IPS DF 19.7 (cell line): ENCODE measurements at places on chromosomes 1 and 21.

DNA sequence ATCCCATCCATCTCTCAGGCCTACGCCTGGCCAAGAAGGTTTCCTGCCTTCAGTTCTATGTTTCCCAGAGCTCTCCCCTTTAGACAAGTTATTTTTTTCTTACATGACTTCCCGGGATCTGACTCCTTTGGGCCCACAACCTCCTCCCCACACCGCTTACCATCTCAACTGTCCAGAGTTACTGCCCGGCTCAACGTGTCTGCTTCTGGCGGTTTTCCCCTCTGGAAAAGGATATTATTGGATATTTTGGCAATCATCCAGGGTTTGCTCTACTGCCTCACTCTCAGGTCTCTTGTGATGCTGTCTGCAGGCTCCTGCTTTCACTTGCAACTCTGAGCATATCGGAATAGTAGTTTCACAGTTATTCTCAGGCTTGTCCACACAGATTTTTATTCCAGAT lies 318.2 kb upstream of the CAMK1G start:
- DNase-seq = no peak

DNA sequence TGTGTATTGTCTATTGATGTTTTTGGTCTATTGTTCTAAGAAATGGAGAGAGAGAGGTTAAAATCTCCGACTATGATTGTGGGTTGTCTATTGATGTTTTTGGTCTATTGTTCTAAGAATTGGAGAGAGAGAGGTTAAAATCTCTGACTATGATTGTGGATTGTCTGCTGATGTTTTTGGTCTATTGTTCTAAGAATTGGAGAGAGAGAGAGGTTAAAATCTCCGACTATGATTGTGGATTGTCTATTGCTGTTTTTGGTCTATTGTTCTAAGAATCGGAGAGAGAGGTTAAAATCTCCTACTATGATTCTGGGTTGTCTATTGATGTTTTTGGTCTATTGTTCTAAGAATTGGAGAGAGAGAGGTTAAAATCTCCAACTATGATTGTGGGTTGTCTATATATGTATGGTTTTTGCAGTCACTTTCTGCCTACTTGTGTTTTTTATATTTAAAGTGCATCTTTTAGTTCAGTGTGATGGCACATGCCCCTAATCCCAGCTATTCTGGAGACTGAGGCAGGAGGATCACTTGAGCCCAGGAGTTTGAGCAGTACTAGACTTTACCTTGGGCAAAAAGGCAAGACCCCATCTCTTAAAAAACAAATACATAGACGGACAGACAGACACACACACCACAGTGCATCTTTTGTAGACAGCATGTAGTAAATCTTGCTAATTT lies 16.2 kb downstream of the C1orf159 start:
- no peak for DNase-seq

DNA sequence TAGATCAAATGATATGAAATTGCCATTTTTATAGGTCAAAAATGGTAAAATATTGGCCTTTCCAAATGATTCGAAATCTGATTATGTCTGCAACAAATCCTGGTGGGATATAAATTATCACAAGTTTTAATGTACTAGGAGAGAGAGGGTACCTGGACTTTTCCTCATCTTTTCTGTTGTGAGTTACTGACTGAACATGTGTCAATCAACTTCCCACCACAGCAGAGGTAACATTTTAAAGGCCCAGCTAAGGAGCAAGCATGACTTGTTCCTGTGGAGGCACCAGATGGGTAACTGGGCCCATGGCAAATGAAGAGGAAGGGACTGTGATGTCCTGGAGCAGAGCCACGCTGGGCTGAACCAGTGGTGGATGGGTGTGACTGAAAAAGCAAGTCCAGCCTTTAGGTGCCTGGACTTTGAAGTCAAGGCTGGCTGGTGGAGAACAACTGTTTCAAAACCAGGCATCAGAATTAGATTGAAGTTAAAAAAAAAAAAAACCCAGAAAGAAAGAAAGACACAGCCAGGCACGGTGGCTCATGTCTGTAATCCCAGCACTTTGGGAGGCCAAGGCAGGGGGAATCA lies 6.6 kb downstream of the MR1 start:
- no peak for DNase-seq

DNA sequence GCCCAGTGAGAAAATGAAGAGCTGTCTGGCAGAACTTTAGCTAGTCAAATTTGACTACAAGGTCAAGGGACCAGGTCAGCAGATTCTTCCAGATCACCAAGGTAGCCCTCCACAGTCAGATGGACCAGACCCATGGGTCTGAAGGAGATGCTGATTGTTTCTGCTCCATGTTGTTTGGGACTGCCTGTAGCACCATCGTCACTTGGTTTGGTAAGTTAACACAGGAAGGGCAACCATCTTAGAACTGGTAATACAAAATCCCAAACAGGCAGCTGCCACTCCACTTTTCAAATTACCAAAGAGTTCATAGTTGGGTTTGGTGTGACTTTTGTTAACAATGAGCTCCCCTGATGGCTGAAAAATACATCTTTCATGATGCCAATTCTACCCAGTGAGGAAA lies 9.0 kb downstream of the ITPKB start:
- DNase-seq = no peak

DNA sequence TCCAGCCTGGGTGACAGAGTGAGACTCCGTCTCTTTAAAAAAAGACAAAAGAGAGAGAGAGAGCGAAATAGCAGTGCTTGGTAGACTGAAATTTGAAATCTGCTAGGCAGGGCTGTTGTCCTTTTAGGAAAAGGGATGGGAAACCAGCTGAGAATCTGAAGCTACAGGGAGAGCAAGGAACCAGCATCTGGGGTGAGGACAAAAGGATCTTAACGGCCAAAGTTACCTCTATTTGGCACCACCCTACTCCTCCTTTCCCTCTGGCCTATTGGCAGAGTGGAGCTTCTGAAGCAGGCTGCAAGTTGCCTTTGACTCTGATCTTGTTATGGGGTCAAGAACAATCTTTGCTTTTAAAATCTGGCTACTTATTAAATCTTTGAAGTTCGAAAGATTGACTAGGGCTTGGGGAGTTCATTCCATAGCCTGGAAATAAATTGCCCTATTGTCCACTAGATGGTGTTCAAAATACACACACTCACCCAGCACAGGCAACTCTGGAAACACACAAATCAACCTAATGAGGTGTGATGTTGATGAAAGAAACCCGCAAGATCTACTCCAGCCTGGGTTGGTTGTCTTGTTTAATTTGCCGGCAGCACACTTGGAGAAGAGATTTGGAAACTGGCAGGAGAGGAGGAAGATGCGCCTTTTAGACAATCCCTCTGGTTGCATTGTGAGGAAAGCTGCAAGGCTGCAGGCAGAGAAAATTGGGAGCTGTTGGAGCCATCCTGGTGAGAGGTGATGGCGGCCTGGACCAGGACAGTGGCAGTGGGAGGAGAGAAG lies 16.5 kb upstream of the PARP1 start:
- no peak for DNase-seq

DNA sequence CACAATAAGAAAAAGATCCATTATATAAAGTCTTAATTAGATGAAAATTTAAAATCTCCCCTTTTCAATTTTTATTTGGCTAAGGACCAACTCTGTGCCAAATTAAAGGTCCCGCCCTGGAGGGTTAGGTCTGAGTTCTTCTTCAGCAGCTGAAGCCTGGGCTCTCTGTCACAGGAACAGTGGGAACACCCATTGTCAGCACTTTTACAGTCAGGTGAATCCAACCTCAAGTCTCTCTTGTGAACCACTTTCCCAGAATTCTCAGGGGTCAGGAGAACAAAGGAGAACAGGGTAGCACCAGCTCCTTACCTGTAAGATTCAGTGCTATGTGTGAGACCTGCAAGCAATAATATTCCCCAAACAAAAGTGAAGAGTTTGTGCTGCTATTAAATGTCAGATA lies 25.1 kb upstream of the HJV start:
- no peak for DNase-seq

DNA sequence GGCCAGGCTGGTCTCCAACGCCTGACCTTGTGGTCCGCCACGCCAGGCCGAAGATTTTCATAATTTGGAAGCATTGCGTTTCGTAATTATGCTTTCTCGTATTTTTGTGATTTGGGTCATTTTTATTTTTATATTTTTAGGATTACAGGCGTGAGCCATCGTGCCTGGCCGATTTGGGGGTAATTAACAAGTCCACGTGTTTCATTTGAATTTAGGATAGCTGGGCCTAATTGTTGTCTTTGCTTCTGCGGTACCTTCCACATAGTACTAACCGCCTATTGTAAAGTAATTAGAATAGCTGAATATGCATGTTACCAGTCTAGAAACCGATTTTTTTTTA lies 1.0 kb downstream of the RCC1 start:
- no peak for DNase-seq

GRCh38 chr21:33234635-33235520 lies 5.1 kb downstream of the IFNAR2 start:
- DNase-seq = no peak

- DNase-seq = no peak
Measured at GRCh38 chr1:241167121-241167630, 189.8 kb downstream of the RGS7 start.

- no peak for DNase-seq
Measured at GRCh38 chr1:10639775-10640578, 156.5 kb downstream of the CASZ1 start.

GRCh38 chr21:45588086-45588825 lies 46.0 kb upstream of the SLC19A1 start:
- no peak for DNase-seq

- DNase-seq = no peak
Measured at GRCh38 chr21:29737186-29737585, 202.6 kb downstream of the GRIK1 start.

- DNase-seq = no peak
Measured at GRCh38 chr1:63321066-63321784, 1.1 kb upstream of the FOXD3 start.

DNA sequence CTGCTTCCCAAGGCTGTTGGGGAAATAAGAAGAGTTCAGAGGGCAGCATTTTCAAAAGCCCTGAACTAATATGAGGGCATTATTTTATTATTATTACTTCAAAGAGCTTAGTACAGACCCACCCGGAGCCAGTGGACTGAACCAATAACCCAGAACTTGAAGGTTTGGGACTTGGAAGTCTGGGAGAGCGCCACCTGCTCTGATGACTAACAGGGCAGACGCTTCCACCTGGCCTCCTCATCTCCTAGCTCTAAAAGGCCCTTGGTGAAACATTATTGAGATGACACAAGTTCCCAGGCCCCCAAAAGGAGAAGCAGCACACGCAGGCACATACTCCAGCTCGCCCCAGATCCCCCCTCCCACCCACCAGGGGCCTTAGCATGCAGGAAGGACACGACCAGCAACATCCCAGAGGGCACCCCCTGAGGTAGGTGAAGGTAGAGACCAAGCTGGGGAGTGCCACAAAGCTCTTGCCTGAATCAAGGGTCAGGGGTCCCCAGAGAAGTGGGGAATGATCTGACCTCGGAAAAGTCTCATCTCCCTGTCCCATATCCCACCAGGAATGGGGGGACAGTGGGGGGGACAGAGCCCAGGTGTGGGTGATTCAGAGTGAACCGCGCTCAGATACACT lies 1.3 kb downstream of the DLGAP3 start:
- DNase-seq = no peak

- DNase-seq = no peak
Measured at GRCh38 chr21:37005548-37006485, 685 bp upstream of the RIPPLY3 start.

DNA sequence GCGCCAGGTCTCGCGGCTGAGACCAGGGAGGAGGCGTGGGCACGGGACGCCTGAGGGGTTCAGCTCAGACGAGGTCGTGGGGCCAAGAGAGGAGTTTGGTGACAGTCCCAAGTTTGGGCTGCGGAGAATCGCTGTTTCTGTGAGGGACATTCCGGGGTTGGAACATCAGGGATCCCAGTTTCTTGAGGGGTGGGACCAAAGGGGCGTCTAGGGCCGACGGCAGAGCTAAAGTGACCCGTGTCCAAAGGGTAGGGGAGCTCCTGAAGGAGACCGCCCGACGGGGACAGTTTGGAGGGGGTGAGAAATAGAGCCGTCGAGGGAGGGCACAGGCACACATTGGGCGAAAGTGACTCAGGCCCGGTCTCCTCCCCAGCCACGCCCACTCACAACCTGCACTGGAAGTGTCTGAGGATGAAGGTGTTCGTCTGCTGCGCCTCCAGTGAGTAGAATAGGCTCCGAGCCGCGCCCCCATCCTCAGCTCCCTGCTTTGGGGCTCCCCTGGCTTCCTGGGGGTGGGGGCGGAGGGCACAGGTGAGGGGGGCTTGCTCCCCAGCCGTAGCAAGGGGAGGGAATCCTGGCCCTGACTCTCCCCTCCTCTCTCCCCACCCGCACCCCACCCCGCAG lies 7.0 kb downstream of the EFNA3 start:
- DNase-seq = no peak

- no peak for DNase-seq
Measured at GRCh38 chr1:104636581-104636980, 886.9 kb downstream of the AMY1C start.

GRCh38 chr1:45032837-45033236 lies 20.8 kb downstream of the UROD start:
- DNase-seq = no peak

GRCh38 chr21:42063571-42064521 lies 7.3 kb upstream of the UMODL1 start:
- no peak for DNase-seq

- DNase-seq = no peak
Measured at GRCh38 chr1:52153898-52154297, 12.0 kb downstream of the ZFYVE9 start.

DNA sequence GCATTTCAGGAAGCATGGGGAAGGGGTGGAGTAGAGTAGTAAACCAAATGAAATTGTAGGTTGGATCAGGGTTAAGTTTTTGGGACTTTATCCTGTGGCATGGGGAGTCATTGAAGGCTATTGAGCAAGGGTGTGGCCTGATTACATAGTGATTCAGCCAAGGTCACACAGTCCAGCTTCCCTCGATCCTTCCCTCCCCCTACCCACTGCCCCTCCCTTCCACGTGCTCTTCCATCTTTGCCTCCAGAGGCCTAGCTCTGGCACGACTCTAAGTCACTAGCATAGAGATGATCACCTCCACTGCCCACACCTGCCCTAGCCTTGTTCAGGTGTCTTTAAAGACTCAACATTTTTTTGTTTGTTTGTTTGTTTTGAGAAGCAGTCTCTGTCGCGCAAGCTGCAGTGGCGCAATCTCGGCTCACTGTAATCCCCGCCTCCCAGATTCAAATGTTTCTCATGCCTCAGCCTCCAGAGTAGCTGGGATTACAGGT lies 37.2 kb upstream of the SLC9A1 start:
- DNase-seq = no peak

DNA sequence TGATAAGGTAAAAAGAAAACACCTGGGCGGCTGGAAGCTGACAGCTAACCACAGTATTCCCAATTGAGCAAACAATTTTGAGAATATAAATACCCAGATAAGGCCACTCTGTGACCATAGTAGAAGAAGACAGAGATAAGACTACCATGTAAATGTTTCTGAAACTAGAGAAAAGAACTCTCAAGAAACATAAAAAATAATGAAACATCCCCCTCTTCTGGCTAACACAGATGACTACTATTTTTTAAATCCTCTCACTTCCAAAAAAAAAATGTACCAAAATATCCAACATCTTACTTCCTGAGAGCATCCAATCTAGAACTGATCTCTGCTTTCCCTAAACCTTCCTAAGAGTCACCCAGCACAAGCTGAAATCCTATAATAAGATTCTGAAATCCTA lies 125.9 kb downstream of the HFM1 start:
- DNase-seq = no peak

GRCh38 chr1:244349103-244349531 lies 102.6 kb downstream of the ADSS2 start:
- no peak for DNase-seq

GRCh38 chr1:26127235-26128163 lies 15.9 kb downstream of the PDIK1L start:
- no peak for DNase-seq
